ENCODE measurements at places on chromosomes 7 and 10. TPM values are rescaled to one million over a fixed set of nuclear protein-coding genes. Genes with fewer than 3 reads are reported as not detected.

GRCh38 chr7:158329686-158330085 is 257.9 kb downstream of the PTPRN2 start:
- no peak for DNase-seq

The RAB19 gene
- total RNA-seq = not detected

The NRG3 gene
- 0.19 TPM for total RNA-seq

- no peak for DNase-seq
Measured at GRCh38 chr7:40659231-40659630, 524.4 kb downstream of the SUGCT start.

- no peak for DNase-seq
Measured at GRCh38 chr7:23469961-23470250, 385 bp downstream of the IGF2BP3 start.

GRCh38 chr10:24713086-24713485 is 10.6 kb downstream of the ARHGAP21 start:
- no peak for DNase-seq

DNA sequence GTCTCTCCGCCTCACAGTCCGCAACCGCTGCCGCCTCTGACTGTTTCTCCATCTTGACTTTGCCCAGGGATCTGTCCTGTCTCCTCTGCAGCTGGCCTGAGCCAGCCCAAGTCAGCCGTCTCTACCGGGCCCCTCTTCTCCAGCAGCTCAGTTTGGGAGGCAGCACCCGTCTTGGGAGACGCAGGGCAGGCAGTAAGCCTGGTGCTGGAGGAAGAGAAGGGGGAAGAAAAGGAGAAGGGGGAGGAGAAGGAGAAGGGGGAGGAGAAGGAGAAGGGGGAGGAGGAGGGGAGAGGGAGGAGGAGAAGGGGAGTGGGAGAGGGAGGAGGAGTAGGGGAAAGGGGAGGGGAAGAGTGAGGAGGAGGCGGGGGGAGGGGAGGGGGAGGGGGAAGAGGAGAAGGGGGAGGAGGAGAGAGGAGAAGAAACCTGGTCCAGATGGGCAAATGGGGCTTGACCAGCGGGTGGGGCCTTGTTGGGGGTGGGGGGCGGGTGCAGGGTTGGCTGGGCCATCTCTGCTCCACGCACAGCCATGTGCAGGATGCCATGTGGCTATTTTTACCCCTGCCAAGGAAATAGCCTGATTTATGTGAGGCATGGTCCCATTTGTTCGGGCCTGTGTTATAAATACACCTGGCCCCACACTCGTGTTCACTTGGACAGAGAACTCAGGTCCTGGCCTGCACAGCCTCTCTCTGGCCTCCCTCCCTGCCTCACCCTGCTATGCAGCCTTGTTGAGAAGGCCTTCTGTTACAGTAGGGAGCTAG is 35.9 kb upstream of the FZD9 start:
- DNase-seq = no peak

The GIMAP1 gene
- 4.4 TPM for total RNA-seq

DNA sequence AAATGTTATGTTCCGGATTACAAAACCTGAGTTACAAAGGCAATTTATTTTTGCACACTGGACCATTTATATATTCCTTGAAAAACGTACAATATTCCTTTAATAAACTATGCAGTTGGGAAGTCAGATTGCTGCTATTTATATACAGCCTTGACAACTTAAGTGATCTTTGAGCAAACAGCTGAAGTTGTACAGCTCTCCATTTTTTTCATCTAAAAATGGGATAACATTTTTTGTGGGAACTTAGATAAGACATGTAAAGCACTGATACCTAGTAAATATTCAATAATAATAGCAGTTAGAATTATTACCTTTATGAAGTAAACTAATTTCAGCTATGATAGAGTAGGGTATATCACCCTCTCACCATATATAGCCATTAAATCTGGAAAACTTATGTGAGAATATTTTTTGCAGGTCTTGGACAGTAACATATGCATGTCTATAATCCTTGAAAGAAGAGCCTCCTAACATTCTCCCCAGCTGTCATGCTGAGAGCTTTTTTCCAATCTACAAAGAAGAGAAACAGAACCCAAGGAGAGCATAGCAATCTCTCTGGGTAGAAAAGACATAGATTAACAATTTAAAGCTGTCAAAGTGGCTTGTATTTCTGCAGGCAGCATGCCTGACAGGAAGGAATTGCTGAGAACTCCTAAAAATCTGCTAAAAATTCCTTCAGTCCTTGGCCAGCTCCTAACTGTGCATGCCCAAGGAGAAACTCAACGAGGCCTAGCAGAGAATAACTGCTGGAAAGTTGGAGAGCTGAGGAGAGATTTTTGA is 326.0 kb downstream of the CRPPA start:
- DNase-seq = no peak

- DNase-seq = no peak
Measured at GRCh38 chr7:132381742-132382472, 194.4 kb downstream of the PLXNA4 start.

GRCh38 chr7:151799506-151799905 is 77.4 kb downstream of the PRKAG2 start:
- DNase-seq = no peak

The ZSWIM8 gene
- 91.5 TPM for total RNA-seq

- DNase-seq = no peak
Measured at GRCh38 chr7:75646571-75647102, 92.1 kb downstream of the HIP1 start.

DNA sequence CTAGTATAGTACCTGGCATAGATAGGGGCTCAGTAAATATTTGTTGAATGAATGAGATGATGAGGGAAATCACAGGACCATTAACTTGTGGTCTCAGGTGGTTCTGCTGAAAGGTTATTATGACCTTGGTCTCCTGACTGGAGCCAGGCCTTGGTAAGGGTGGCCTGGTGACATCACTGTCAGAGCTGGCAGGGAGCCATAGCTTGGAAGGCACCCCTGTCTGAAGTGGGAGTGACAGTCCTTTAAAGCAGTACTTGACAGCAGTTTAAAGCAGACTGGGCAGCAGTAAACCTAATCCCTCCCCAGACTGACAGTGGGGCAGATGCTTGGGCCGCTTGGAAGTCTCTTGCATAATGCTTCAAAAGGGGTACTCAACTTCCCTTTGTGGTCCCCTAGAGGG is 13.4 kb downstream of the DPCD start:
- DNase-seq = no peak

GRCh38 chr7:89695241-89695640 is 459.0 kb upstream of the STEAP1 start:
- no peak for DNase-seq

- no peak for DNase-seq
Measured at GRCh38 chr7:50282813-50283605, 21.5 kb upstream of the IKZF1 start.

The ITGB8 gene
- total RNA-seq = 6.1 TPM

DNA sequence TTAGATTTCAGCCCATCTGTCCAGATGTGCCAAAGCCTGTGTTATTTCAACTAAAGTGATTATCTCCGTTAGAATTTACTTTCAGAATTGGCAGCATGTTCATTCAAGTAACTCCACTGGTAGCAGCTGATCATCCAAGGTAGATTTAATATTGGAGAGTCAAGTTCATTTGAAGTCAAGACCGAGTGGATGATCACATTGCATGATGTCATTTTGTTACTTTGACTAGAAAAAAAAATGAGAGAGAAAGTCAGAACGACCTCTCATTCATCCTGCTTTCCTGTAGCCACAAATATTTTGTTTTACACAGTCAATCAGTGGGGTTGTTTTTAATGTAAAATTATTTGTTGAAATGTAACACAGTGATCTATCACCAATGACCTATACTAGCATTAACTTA is 196.7 kb upstream of the PHYHIPL start:
- no peak for DNase-seq

DNA sequence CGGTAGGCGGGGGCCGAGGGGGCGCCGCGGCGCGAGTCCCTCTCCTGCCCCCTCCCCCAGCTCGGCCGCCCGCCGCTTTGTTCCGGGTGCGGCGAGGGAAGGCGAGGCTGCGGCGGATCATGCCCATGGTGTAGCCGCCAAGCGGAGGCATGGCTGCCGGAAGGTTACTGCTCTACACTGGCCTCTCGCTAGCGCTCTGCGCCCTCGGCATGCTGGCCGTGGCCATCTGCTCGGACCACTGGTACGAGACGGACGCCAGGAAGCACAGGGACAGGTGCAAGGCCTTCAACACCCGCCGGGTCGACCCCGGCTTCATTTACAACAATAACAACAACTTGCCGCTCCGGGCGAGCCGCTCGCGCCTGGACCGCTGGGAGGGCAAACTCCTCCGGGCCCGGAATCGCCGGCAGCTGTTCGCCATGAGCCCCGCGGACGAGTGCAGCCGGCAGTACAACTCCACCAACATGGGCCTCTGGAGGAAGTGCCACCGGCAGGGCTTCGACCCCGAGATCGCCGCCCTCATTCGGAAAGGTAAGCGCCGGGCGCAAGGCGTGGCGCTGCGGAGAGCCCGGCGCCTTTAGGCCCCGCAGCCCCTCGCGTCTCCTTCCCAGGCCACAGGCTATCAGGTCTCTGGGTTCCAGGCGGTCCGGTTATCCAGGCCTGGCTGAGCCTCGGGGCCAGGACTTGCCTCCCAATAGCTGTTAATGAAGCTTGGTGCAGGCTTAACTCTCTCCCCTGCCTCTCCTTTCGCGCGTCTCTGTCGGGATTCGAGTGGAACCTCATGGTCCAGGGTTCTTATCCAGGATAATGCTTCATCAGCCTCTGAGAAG is 513 bp downstream of the TMEM178B start:
- DNase-seq = no peak

GRCh38 chr10:14616955-14617730 is 157.6 kb downstream of the FAM107B start:
- no peak for DNase-seq

The DOCK1 gene
- 46.0 TPM for total RNA-seq

GRCh38 chr7:19617901-19618300 is 90.9 kb downstream of the POLR1F start:
- DNase-seq = no peak

DNA sequence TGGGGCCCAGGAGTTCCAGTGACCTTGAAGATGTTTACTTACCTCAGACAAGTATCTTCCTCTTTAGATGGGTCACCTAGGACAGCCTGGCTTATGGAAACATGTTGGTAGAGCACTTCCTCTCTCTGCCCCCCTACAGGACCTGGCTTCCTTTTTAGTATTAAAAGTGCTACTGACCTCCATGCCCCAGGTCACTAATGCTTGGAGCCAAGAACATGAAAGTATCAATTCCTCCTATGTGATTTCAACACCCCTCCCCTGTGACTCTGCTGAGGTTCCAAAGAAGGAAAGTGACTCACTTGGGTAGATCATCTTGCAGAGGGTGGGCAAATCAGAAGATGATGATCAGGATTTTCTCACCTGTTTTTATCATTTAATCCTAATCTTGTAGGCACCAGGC is 125.3 kb upstream of the CCDC6 start:
- DNase-seq = no peak

DNA sequence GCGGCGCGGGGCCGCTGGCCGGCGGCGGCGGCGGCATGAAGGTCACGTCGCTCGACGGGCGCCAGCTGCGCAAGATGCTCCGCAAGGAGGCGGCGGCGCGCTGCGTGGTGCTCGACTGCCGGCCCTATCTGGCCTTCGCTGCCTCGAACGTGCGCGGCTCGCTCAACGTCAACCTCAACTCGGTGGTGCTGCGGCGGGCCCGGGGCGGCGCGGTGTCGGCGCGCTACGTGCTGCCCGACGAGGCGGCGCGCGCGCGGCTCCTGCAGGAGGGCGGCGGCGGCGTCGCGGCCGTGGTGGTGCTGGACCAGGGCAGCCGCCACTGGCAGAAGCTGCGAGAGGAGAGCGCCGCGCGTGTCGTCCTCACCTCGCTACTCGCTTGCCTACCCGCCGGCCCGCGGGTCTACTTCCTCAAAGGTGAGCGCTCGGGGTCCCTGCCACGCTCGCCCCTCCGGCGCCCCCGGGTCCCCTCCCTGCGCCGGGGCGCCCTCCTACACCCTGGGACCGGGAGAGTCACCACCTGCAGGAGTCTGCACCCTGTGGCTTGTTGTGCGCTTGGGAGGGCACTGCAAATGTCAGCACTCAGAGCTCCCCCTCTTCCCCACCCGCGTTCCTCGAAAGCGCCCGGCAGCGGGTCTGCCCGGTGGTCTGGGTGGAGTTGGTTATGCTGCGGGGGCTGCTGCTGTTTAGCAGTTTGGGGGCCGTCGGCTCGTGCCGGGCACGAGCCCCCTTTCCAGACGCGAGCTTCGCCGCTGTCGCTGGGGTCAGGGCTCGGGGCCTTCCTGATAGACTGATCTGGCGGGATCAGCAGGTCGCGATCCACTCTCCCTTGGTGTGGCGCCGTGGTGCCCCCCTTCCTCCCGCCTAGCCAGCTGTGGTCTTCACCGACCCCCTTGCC is 627 bp downstream of the DUSP5 start:
- DNase-seq = peak; percentile 92

The PPP1R9A gene
- 13.8 TPM for total RNA-seq

DNA sequence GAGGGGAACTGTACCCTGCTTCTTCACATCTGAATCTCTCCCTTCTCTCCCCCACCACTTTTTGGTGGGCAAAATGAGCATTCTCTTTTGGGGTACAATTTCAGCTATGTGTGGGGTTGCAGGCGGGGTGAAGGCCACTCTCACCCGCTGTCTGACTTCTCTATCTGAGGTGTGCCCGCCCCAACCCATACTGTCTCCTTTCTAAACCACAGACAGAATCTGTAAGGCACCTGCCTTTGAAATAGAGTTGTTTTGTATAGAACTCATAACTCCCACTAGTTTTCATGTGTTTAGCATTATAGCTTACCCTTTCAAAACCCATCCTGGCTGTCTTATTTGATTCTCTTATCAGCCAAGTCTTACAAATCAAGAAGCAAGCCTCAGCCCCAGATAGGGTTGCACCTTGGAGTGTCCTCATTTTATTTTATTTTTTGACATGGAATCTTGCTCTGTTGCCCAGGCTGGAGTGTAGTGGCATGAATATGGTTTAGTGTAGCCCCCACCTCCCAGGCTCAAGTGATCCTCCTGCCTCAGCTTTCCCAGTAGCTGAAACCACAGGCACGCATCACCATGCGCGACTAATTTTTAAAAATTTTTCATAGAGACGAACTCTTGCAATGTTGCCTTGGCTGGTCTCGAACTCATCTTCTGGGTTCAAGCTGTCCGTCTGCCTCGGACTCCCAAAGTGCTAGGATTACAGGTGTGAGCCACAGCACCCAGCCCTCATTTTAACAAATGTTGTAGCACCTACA is 11.9 kb downstream of the TSPAN14 start:
- DNase-seq = no peak

DNA sequence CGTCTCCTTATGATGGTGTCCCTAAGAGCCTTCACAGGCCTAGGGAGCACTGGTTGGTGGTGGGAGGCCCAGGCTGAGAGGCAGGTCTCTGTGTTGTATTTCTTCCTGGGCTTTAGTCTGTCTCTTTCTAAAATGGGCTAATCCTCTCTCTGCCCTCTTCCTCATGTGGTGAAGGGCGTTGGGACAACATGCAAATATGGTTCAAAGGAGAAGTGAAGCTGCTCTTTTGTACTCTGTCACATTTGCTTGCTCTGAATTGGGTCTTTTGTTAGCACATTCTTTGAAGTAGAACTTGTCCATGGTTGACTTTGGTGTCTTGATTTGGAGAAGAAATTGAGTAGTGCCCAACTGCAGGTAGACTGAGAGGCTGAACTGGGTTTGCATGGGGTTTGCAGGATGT is 814 bp downstream of the HK1 start:
- no peak for DNase-seq
